ENCODE measurements at places on chromosomes 2 and 18.

DNA sequence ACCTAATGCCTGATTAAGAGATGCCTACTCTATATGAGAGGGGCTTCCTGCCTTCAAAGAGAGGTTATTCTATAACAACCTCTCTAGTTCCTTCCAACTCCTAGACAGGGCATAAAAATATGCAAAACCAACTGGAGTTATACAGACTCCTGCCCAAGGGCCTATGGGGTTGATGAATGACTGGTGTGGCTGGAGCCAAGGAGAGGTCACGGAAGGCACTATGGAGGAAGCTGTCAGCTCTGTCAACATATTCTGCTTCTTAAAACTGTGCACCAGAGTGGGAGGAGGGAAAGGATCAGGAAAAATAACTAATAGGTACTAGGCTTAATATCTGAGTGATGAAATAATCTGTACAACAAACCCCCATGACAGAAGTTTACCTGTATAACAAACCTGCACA, 120.9 kb upstream of the CDC42EP3 start:
- no peak for DNase-seq

DNA sequence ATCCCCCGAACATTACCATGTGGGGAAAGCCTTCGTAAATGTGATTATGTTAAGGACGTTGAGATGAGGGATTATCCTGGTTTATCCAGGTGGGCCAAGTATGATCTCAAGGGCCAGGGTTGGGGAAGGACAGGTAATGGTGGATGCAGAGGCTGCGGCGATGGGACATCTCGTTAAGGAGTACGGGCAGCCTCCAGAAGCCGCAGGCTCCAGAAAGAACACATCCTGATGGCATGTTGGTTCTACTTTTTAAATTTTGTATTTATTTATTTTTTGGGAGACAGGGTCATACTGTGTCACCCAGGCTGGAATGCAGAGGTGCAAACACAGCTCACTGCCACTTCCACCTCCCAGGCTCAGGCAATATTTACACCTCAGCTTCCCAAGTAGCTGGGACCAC, 86.2 kb upstream of the RAB6C start:
- no peak for DNase-seq

GRCh38 chr2:43101751-43102150, 124.7 kb downstream of the ZFP36L2 start:
- DNase-seq: no peak

DNA sequence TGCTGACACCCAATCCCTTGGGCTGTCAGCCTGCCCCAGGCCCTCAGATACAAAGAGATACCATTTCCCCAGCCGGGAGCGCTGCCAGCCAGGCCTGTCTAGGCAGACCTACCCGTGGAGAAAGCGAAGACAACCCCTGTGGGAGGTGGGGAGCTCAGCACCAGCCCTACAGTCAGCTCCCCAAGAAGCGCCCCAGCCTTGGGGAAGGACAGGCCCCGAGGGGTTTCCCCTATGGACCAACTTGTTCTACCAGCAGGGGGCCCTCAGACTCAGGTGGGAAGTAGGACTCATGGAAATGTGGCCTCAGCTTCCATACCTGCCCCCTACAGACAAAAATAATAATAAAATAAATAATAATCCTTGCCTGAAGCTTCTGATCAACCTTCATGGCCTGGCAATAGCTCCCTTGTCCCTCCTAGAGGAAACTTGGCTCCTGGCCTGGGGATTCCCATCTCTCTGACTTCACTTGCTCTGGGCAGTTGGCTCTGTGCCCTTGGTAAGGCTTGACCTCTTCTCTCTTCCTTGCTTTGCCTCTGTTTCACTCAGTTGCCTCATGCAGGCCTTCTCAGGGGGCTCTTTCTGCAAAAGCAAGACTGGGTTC, 7.0 kb downstream of the SLC35F6 start:
- DNase-seq: peak; percentile 62

DNA sequence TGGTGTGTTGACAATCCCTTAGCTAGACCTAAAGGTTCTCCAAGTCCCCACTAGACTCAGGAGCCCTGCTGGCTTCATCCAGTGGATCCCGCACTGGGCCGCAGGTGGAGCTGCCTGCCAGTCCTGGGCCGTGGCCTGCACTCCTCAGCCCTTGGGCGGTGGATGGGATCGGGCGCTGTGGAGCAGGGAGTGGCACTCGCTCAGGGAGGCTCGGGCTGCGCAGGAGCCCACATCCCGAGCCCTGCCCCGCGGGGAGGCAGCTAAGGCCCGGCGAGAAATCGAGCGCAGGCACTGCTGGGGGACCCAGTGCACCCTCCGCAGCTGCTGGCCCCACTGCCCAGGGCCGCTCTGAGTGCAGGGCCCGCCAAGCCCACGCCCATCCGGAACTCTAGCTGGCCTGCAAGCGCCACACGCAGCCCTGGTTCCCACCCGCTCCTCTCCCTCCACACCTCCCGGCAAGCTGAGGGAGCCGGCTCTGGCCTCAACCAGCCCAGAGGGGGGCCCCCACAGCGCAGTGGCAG, 20.8 kb upstream of the ROCK1 start:
- DNase-seq: no peak

DNA sequence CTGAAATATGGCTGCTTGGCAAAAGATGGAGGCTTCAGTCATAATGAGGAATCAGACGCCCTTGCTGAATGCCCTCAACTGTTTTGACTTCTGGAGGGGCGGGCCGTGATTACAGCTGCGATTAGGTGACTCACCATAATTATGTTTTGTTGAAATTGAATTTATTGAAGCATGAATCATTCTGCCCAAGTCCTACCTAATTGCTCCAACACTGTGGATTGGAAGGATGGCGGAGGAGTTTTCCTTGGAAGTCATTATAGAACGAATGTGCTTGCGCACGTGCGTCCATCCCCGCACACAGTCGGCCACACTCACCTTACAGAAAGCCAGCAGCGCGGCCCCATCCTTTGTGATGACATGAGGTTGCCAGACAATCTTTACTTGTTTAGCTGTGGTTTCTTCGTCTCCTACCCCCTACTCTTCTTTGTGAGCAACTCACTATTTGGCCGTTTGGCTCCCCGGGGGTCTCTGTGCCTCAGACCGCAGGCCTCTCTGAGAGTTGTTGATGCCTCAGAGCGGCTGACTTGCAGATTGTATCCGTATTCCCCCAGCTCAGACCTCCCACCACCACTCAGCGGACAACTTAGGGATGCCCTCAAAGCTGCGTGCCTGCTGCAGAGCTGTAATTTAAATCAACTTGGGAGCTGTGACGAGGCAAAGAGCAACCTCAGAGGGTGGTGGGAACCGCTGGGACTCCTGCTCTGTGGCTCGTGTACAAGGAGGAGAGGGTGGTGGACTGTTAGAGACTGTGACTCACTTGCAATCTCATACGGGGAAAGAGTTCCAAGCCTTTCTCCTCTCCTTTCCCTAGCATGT, 513.4 kb downstream of the TNS1 start:
- DNase-seq: no peak

DNA sequence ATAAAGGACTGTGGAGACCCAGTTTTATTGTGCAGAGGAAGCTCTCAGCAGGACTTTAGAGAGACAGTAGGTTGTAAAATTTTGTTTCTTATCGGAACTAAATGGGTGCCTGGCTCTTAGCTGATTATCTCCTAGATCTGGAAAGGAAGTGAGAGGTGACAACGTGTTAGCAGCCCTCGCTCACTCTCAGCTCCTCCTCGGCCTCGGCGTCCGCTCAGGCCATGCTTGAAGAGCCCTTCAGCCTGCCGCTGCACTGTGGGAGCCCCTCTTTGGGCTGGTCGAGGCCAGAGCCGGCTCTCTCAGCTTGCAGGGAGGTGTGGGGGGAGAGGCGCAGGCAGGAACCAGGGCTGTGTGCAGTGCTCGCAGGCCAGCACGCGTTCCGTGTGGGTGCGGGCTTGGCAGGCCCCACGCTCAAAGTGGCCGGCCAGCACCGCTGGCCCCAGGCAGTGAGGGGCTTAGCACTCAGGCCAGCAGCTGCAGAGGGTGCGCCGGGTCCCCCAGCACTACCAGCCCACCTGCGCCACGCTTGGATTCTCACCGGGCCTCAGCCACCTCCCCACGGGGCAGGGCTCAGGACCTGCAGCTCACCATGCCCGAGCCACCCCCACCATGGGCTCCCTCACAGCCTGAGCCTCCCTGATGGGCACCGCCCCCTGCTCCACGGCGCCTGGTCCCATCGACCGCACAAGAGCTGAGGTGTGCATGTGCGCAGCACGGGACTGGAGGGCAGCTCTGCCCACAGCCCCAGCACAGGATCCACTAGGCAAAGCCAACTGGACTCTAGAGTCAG, 4.6 kb upstream of the MFF start:
- no peak for DNase-seq

GRCh38 chr2:128307595-128307994, 11.1 kb downstream of the HS6ST1 start:
- DNase-seq: no peak

DNA sequence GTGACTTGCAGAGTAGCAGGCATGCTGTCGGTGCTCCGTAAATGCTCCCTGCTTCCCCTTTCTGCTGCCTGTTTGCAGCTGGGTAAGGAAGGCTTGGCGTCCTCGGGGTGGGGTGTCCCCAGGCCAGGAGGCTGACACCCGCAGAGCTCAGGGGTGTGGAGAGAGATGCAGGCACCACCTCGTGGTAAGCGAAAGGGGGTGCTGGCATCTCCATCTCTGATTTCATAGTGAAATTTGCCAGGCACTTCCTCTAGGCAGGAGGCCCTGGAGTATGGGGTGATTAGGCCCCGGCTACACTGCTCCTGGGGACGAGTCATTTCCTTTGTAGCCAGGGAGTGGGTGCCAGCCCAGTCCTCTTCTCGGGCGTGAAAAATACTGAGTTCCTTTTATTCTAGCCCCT, 160.4 kb downstream of the KLHL29 start:
- no peak for DNase-seq

DNA sequence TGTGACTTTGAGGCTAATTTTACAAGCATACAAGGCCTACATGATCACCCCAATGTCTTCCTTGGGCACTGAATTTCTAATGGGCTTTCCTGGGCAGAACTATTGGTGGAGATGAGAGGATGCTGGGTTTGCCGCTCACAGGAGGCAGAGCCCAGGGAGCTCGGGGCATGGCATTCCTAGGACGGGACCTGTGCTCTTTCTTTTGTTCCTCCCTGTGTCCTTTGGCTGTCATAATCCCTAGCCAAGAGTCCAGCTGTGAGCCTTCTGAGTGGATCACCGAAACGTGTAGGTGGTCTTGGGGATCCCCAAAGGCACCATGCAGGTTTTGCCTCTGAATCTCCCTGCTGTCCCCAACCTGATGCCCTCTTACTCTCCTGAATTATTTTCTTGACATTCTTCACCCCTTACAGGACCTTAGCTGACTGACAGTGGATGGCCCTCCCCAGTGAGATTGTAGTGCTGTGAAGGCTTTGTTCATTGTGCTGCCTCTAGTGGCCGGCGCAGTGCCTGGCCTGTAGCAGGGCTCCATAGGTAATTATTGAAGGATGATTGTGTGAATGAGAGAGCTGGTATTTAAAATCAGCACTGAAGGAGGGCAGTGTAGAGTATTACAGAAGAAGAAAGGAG, 221.9 kb downstream of the ZNF407 start:
- DNase-seq: no peak

GRCh38 chr2:46390036-46390435, 89.3 kb upstream of the TMEM247 start:
- no peak for DNase-seq

DNA sequence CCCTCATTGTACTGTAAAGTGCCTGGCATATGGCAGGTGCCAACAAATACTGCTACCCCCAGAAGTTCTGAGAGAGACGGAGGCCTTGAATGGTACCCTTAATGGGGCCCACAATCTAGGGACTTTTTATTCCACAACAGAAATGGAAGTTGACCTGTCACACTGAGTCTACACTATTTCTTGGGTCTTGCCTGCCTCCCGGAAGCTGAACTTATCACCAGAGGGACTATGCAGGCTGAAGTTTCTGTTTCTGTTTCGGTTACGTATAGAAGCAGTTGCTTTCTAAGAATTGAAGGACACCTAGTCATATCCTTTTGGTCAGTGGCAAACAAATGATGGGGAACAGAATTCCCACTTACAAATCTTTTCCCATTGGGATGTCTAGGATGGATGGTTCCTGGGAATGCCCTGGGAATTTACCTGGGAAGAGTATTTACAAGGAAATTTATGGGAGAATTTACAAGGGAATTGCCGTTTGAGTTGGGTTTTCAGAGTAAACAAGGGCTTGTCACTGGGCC, 74.2 kb downstream of the HS1BP3 start:
- no peak for DNase-seq

- DNase-seq: peak; percentile 85
Observed at GRCh38 chr2:132815516-132815915, 145.5 kb upstream of the LYPD1 start.

DNA sequence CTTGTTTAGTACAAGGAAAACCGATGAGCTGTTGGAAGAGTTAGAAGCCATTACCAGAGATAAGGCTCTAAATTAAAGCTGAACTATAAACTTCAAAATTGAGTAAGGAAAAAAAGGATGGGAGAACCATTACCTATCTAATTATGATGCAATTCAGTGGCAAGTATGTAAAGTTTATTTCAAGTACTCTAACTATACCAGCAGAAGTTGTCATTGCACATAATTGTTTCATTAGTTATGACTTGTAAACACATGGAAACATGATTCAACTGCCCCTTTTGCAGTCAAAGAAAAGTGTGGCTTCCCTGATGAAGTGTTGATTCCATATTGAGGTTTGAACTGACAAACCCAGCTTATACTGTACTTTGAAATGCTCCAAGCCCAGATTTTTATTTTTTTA, 324.1 kb upstream of the KCNJ3 start:
- no peak for DNase-seq

DNA sequence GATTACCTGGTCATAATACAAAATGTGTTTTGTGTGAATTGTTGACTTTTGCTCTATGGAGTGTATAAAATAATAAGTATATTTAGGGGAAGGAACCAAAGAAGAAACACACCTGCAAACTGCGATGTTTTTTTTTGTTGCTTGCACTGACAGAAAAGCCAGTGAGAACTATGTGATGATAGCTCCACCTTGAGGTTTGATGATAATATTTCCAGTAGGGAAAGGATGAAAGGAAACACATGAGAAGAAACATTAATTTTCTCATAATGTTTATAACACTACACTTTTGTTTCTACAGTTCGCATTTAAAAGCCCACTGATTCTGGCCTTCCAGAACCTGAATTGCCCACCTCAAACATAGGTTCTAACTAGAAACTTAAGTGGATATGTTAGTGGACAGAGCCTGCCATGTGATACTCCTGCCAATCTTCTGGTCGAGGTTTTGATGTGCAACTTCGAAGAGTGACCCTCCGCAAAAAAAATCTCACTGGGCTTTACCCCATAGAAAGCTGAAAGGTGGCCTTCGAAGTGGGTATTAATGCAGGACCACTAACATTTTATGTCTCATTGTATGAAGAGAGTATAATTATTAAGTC, 476.4 kb upstream of the SPHKAP start:
- peak; percentile 65 for DNase-seq

Measured in NCI-H460 (cell line).